GM12865 (cell line): ENCODE measurements at places on chromosomes 7 and 10.

- peak; percentile 38 for DNase-seq
Measured at GRCh38 chr7:112422842-112423496, 27.3 kb upstream of the IFRD1 start.

- no peak for DNase-seq
Measured at GRCh38 chr7:143237366-143237765, 15.5 kb downstream of the TAS2R40 start.

GRCh38 chr7:90892213-90892612, 296.1 kb downstream of the CDK14 start:
- DNase-seq = peak; percentile 48

GRCh38 chr7:107068156-107068555, 23.7 kb downstream of the PRKAR2B start:
- DNase-seq = peak; percentile 8

GRCh38 chr10:50566150-50566549, 57.6 kb downstream of the SGMS1 start:
- no peak for DNase-seq

DNA sequence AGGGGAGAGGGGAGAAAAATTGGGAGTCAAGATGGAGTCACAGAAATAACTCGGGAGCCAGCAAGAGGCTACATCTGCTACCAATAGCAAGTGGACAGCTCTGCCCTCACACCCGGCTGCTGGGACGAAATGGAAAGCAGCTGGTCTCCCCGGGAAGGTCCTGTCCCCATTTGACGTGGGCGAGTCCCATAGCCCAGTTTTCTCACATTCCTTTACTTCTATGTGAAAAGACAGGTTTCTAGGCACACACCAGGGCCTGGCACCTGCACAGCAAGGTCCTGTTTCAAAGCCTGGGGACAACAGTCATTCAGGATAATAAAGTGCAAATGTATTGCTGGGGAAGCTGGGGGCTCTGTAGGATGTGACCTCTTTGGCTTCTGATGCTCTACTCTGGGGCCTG, 162.6 kb downstream of the OAT start:
- DNase-seq = no peak

DNA sequence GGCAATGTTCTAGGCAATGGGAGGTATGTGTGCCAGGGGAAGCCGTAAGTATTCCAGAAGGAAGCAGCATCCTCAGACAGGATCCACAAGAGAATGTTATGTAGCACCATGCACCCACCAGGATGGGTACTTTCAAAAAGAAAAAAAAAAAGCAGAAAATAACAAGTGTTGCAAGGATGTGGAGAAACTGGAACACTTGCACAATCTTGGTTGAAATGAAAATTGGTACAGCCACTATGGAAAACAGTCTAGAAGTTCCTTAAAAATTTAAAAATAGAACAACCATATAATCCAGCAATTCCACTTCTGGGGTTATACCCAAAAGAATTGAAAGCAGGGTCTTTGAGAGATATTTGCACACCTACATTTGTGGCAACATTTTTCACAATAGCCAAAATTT, 20.2 kb downstream of the C10orf71 start:
- no peak for DNase-seq

DNA sequence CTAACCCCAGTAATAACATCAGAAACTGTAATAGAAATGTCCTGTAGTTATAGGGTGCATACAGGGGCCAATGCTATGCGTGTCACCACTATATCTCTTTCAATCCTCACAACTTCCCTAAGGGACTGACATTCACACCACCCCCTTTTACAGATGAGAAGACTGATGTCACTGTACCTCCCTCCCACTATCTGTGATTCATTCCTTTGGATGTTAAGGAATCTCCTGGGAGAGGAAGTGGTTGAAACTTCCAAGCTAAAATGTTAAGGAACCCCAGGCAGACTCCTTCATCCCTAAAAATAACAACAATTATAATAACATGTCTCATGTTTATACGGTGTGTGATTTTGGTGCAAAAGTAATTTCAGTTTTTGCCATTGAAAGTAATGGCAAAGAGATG, 5.4 kb downstream of the COL13A1 start:
- no peak for DNase-seq

DNA sequence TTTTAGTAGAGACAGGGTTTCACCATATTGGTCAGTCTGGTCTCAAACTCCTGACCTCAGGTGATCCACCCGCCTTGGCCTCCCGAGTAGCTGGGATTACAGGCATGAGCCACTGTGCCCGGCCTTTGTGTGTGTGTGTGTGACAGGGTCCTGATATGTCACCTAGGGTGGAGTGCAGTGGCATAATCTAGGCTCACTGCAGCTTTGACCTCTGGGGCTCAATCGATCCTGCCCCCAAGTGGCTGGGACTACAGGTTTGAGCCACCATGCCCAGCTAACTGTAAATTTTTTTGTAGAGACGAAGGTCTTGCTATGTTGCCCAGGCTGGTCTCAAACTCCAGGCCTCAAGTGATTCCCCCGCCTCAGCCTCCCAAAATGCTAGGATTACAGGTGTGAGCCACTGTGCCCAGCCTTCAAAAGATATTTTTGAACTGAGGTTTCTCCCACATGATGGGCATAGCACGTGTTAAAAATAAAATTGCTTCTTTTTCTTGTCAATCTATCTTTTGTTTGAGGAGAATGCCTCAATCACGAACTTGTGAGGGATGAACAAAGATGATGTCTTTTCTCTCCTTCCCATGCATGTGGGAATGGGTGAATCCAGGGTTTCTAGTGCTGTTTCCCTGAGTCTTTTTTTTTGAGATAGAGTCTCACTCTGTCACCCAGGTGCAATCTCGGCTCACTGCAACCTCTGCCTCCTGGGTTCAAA, 30.8 kb upstream of the PSAP start:
- DNase-seq = no peak

DNA sequence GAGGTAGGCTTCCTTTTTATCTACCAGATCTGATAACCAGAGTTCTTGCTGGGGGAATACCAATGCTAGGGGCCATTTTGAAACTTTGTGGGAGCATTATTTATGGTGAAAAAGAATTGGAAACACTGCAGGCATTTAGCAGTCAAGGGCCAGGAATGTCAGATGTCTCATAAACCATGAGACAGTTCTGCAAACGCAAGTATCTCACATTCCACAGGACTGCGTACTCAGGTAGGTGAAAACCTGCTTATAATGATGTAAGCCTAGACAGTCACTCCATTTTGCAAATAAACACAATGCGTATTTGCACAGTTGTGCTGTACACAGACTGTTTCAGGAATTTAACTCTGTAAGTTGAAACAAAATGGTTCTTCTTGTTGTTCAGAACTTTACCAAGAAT, 33.9 kb downstream of the ECHDC3 start:
- no peak for DNase-seq

GRCh38 chr7:11831736-11832495, at the start of gene THSD7A:
Gene THSD7A (minus strand): TSS chr7:11832198. CDS start chr7:11831946, 252 bp downstream.
- peak; percentile 5 for DNase-seq

GRCh38 chr7:137642472-137642871, 204.3 kb downstream of the DGKI start:
- no peak for DNase-seq

DNA sequence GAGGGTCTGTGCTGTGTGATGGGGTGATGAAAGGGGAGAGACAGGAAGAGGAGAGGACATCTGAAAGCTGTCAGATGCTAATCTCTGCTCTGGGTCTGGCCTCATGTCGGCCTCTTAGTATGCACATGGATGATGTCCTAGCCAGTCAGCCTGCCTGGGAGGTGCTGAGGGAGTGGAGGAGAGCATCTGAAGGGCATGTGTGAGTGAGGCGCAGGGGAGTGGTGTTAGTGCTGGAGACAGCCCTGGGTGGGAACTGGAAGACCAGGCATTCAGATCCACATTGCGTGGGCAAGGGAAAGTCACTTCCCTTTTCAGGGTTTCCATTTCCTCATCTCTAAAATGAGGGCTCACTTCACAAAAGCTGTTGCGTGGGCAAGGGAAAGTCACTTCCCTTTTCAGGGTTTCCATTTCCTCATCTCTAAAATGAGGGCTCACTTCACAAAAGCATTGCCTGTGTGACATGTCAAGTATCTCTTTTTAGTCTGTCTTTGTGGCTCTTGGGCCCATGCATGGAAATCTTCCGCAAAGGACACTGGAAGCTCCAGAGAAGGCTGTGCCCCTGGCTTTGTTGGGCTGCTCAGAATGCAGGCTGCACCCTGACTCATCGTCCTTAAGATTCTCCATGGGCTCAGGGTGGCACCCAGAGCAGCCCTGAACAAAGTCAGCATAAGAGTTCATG, 10.0 kb downstream of the SFTPD start:
- peak; percentile 20 for DNase-seq

DNA sequence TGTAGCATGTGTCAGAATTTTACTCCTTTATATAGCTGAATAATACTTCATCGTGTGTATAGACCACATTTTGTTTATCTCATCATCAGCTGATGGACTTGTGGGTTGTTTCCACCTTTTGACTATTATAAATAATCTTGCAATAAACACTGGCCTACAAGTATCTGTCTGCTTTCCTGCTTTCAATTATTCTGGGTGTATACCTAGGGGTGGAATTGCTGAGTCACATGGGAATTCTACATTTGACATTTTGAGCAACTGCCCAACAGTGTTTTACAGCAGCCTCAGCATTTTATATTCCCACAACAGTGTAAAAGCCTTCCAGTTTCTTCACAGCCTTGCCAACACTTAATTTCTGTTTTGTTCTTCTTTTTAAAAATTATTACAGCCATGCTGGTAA, 200.3 kb upstream of the PRSS1 start:
- DNase-seq = no peak

DNA sequence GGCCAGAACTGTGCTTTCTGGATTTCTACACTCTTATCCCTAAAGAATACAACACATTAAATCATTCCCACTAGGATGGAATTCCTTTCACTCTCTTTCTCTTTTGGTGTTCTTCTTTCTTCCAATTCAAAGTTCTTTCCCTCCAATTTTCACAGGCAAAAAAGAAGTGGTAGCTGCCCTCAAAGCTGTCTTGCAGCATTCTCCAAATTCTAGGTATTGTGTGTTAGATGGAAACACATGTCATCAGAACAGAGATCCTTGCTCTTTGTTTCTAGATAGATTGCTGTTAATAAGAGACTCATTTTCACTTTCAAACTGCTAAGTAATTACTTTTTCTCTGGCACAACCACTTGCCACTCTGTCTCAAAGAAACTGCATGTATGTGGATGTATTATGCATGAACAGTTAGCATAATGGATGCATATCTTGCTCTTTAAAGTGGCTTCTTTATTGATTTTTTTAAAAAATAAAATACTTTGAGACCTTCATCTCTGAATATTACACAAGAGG, 31.0 kb downstream of the SHTN1 start:
- DNase-seq = no peak

DNA sequence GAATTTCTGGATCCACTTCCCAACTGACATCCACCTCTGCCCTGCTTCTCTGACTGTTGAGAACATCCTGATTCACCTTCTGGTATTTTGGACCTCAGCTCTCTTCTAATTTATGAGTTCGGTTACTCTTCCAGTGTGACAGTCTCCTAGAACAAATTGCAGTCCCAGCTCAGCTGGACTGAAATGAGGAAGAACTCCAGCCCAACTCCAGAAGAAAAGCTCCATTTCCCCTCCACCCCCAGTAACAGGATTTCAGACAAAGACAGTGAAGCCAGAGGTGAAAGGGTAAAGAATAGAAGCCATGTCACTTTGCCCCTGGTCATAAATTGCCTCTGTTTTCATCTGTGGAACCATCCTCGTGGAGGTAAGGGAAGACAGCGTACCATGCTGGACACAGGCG, 26.2 kb upstream of the INHBA start:
- DNase-seq = no peak

DNA sequence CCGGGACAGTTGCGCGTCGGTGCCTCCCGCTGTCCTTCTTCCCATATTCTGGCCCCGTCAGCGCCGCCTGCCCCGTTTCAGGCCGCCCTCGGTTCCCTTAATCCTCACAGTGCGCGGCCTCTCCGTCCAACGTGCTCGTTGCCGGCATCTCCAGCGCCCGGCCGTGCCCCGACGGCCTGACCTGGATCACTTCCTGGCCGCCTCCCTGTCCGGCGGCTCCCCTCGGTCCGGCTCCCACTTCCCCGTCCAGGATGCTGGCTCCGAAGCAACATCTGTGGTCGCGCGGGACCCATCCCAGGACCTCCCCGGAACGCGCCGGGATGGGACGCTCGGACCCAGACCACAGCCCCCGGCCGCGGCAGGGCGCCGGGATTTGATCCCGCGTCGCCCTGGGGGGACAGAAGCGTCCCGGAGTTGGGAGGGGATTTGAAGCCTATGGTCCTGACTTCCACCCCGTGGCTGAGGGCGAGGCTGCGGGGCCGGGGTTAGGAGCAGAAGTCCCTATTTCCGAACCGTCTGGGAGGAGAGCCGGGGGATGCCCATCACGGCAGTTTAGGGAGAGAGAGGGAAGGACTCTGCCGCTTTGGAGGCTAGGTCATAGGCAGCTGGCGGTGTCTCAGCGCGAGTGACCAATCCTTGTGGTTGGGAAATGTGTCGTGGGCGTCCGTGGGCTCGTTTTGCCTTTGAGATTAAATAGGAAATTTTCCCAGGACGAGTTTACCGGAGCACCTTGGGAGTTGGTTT, 53.8 kb downstream of the KCTD7 start:
- DNase-seq = peak; percentile 11

DNA sequence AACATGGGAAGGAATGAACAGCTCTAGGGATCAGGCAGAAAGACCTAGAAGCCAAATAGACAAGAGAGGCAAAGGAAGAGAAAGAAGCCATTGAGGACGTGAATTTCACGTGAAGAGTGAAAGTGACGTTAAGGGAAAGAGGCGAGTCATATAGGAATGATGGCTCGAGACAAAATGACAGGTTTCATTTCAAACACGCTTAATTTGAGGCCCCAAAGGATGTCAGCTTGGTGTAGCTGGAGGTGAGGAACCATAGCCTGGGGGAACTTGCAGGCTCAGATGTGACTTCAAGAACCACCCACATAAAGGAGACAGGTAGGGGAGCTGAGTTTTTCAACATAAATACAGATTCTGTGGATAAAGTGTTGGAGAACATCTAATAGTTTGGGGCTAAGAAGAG, 84.3 kb upstream of the ATP6V0A4 start:
- peak; percentile 43 for DNase-seq

DNA sequence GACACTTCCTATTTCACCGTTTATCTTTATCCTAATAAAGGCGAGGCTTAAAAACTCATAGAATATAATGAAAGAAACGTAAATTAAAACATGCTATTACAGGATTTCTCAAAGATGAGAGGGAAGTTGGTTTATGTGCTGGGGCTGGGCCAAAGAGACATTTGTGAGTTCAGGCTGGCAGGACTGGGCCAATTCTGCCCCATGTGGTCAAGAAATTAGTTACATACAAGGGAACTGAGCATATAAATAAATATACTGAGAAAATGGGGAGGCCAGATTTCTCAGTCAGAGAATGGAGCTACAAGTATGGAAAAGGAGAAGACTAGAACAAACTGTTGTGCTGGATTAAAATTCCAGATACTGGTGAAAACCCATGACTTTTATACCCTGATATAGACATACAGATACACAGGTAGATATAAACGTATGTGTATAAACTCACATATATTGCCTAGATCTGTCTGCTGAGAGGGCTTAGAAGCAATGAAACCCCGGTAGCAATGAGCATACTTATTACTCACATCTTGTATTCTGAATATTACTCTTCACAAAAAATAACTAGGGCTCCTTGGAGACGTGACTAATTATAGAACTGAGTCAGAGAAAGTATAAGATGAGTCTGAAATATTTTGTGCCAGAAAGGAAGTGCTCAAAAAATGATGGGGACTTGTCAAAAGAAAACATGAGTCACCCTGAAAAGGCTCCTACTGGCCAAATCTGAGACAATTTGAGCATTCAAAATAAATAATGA, 155.7 kb upstream of the FGFR2 start:
- peak; percentile 76 for DNase-seq
